ENCODE measurements at places on chromosomes 5 and 9.

GRCh38 chr5:159826351-159827214, 89.7 kb upstream of the ADRA1B start:
- DNase-seq: no peak

DNA sequence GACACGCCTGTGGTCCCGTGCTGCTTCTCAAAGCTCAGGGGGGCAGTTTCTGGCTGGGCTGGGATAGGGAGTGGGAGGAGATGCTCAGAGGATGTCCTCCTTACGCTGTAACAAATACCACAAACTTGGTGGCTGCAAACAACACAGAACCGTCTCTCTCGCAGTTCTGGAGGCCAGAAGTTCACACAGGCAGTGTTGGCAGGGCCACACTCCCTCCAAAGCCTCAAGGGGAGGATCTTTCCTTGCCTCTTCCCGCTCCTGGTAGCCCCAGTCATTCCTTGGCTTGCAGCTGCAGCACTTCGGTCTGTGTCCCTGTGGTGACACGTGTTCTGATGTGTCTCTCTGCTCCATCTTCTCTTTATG, 10.4 kb upstream of the ORM1 start:
- DNase-seq: no peak

- DNase-seq: no peak
Measured at GRCh38 chr9:89882930-89883361, 278.1 kb downstream of the GADD45G start.

- no peak for DNase-seq
Measured at GRCh38 chr5:146400201-146400600, 46.9 kb upstream of the TCERG1 start.

GRCh38 chr9:87686520-87687090, 39.3 kb upstream of the CTSL start:
- no peak for DNase-seq

- DNase-seq: no peak
Measured at GRCh38 chr5:160556846-160557245, 135.2 kb downstream of the PTTG1 start.

DNA sequence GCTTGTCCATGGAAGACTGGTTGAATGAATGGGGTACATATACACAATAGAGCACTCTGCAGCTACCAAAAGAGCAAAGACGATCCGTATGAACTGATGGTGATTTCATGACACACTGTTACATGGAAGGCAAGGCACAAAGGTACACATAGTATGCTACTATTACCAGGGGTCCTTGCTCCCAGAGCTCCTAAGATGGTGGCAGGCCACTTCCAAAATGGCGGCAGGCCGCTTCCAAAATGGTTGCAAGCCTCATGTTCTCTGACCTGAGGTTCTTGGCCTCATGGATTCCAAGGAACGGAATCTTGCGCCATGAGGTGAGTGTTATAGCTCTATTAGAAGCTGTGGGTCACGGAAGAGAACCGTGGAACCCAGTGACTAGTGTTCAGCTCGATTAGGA, 147.5 kb downstream of the RFK start:
- no peak for DNase-seq

GRCh38 chr9:121700165-121700831, 48.9 kb downstream of the DAB2IP start:
- DNase-seq: peak; percentile 60

- no peak for DNase-seq
Measured at GRCh38 chr5:171850324-171850947, 64.8 kb downstream of the SMIM23 start.

- no peak for DNase-seq
Measured at GRCh38 chr5:9431496-9432258, 114.2 kb downstream of the SEMA5A start.

DNA sequence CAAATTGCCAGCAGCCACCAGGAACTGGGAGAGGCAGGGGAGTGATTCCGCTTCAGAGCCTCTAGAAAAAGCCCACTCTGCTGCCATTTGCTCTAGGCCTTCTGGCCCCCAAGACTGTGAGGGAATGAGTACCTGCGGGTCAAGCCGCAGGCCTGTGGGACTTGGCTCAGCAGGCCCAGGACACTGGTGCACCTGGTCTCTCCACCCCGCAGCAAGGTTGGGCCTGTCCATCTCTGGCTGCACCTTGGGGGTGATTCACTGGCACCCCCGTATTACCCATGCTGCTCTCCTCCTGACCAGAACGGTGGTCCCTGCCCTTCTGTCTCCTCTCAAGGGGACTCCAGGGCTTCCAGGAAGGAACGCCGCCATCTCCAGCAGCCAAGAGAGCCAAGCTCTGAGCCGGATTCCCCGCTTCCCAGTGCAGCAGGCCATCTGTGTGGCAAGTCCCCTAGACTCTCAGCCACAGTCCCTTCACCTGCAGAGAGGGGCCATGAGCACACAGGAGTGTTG, 78.4 kb upstream of the OLFM1 start:
- no peak for DNase-seq

DNA sequence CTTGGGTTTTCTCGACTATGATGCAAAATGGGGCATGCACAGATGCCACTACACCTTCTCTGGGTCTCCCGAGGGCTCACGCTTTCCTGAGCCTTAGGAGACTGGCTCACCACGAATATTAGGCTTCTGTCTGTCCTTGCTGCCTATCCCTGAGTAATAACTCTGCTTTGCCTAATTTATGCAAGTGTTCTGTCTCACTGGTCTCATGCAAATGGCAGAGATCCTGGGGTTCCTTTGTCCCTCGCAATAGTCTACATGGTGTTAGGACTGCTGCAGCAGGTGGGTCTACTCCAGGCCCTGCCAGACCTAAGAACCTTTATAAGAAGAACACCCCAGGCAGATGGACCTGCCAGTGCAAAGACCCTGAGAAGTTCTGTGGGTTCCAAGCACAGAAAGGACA, 72.3 kb upstream of the HRH2 start:
- no peak for DNase-seq

DNA sequence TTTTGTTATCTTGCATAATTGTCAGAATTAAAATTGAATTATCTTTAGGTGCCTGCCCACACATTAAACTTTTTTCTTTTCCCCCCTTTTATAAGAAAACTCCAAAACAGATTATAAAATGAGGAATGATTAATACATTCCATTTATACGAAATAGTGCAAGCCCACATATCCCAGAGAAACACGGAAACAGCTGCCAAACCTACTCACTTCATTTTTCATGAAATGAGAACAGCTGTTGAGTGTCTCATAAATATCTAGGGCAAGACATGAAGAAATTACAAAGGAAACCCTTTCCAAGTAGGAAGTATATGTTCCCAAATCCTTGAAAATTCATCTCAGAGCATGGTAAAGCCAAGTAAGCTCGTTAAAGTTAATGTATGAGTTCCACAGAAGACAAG, 459.4 kb upstream of the NMUR2 start:
- no peak for DNase-seq

GRCh38 chr5:103436656-103437055, 125.9 kb downstream of the NUDT12 start:
- no peak for DNase-seq

DNA sequence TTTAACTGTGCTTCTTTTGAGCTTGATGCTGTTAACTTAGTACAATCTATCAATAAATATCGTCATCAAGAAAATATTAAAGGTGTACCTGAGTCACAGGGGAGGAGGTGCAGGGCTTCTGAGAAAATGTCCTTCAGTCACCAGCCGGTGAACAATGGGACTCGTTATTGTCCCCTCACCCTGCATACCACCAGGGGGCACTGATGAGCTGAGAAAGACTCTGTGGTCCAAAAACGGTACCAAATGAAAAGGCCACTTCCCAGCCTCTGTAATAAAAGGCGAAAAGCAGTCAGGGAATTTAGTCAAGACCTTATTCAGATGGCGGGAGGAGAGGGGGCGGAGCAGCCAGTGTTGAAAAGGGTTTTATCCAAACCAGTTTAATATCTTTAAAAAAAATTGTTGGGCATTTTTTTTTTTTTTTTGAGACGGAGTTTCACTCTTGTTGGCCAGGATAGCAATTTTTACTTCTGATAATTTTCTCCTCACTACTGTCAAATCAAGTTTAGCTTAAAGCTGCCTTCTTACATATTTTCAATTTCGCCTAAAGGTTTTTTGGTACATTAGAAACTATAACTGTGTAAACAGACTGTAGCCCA, 271.9 kb upstream of the ADAMTS16 start:
- DNase-seq: peak; percentile 44

- no peak for DNase-seq
Measured at GRCh38 chr9:134930398-134930797, 12.7 kb upstream of the FCN1 start.

DNA sequence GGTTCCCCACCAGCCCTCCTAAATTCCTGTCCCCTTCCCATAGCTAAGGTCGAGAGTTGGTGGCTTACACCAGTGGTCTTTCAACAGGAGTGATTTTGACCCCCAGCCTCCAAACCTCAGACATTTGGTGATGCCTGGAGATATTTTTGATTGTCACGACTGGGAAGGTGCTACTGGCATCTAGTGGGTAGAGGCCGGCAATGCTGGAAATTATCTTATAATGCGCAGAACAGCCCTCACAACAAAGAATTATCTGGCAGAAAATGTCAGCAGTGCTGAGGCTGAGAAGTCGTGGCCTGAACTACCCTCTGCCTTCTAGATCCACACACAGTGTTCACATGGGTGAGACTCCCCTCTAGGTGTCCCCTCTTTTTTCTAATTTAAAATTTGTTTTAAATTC, 69.6 kb downstream of the IL31RA start:
- no peak for DNase-seq

All from NCI-H1105 (cell line).